ENCODE measurements at places on chromosomes 7 and 10.
A peak's percentile ranks its signal among the peaks of the same experiment; 100 is the strongest.

- no peak for DNase-seq
Observed at GRCh38 chr10:51421853-51422252, 277.5 kb downstream of the CSTF2T start.

DNA sequence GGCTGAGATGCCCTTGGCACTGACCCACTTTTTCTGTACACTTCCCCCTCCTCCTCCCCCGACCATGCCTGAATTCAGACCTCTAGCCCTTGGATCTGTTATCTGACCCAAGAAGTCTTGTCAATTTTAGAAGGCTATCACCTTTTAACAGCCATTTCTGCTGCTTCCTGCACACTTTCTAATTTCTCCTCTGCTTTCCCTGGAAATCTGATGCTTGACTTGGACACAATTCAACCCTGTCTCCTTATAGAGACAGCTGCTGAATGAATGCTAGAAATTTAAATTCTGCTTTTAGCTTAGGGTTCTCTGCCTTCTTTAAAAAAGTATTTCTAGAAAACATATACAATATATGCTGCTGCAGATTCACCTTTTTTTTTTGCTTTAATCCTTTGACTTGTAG, 417.9 kb upstream of the KLF6 start:
- no peak for DNase-seq

GRCh38 chr7:72447465-72448204, 35.5 kb upstream of the CALN1 start:
- no peak for DNase-seq

- no peak for DNase-seq
Observed at GRCh38 chr7:105680505-105681187, 99.4 kb upstream of the EFCAB10 start.

- DNase-seq: no peak
Observed at GRCh38 chr10:67239864-67240497, 314.1 kb downstream of the LRRTM3 start.

- DNase-seq: peak; percentile 6
Observed at GRCh38 chr10:47062441-47063200, 151.4 kb downstream of the PTPN20 start.

- DNase-seq: no peak
Observed at GRCh38 chr10:92894081-92894655, 45.8 kb downstream of the EXOC6 start.

DNA sequence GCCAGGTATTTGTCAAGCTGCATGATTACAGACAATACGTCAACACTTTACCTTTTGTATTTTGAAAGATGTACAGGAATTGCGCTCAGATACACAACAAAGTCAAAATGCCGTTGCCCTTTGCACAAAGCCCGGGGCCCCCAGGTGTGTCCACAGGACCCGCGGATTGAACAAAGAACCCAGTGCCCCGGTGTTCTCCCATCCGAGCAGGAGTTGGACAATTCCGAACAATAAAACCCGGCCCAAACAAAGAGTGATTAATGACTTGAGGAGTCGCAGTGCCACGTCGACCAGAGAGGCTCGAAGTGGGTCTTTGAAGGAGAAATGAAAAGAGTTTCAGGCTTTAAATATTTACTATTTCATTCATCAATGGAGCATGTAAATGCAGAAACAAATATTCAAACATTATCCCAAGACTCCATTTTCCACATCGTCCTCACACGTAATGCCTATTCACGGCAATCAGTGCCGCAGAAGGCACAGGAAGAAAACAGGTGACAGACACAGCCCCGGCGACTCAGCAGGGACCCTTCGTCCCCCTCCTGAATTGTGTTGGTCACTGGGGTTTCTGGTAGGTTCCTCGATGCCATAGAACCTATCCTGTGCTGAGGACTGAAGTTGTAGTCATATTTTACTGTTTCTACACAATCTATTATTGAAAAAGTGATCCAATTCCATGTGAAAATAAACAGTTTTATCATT, 70.9 kb upstream of the MGMT start:
- DNase-seq: no peak

- DNase-seq: no peak
Observed at GRCh38 chr10:58516119-58516518, 3.4 kb downstream of the BICC1 start.

GRCh38 chr10:127889605-127890195, 3.0 kb downstream of the CLRN3 start:
- DNase-seq: no peak

- no peak for DNase-seq
Observed at GRCh38 chr7:128910569-128910945, at the start of gene KCP. Gene KCP (minus strand): TSS chr7:128910709. CDS start chr7:128910676, 33 bp downstream.

GRCh38 chr7:120833546-120833945, 24.4 kb downstream of the TSPAN12 start:
- DNase-seq: no peak

DNA sequence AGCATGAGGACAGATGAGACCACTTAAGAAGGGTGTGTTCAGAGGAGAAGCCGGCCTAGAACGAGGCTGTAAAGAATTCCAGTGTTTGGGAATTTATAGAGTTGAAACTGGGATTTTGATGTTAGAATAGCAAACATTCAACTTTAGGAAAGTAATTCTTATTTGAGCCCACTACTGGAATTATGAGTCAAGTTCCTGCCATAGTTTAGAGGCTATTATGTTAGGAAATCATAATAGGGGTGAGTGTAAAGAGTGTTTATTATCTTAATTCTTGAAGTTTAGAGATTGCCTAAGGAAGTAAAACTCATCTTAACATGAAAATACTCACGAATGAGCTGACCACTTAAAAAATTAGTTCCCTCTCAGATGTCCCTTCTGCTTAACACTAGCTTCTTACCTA, 2.1 kb downstream of the CBLL1 start:
- DNase-seq: no peak

DNA sequence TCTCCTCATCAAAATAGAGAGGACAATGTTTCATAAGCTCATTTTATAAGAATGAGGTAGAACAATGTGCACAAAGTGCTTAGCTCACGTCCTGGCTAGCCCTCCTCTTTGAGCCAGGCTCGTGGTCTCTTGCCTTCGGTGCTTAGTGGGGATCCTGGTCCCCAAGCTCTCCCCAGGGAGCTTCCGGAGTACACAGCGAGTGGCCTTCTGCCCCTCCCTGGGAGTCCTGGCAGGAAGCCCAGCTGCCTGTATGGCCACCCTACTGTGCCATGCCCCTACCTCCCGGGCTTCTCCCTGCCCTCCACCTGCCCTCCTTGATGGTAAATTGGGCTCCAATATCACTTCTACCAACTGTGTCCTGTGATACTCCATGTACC, 868 bp downstream of the MYO1G start:
- DNase-seq: no peak

- DNase-seq: no peak
Observed at GRCh38 chr10:97048649-97049427, 136.9 kb downstream of the SLIT1 start.

DNA sequence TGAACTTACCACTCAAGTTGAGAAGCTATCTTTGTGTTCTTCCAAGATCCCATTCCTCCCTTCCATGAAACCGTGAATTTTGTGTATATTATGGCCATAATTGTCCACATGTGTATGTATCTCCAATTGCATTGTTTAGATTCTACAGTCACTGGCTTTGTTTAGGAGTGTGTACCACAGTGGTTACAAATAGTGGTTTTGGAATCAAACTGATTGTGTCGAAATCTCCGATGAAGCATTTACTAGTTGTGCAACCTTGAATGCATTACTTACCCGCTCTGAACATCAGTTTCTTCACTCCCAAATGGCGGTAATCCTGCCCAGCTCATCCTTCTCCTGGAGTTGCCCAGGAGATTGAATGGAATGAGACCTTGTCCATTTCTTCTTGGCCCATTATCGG, 145.0 kb upstream of the ZNF32 start:
- no peak for DNase-seq

DNA sequence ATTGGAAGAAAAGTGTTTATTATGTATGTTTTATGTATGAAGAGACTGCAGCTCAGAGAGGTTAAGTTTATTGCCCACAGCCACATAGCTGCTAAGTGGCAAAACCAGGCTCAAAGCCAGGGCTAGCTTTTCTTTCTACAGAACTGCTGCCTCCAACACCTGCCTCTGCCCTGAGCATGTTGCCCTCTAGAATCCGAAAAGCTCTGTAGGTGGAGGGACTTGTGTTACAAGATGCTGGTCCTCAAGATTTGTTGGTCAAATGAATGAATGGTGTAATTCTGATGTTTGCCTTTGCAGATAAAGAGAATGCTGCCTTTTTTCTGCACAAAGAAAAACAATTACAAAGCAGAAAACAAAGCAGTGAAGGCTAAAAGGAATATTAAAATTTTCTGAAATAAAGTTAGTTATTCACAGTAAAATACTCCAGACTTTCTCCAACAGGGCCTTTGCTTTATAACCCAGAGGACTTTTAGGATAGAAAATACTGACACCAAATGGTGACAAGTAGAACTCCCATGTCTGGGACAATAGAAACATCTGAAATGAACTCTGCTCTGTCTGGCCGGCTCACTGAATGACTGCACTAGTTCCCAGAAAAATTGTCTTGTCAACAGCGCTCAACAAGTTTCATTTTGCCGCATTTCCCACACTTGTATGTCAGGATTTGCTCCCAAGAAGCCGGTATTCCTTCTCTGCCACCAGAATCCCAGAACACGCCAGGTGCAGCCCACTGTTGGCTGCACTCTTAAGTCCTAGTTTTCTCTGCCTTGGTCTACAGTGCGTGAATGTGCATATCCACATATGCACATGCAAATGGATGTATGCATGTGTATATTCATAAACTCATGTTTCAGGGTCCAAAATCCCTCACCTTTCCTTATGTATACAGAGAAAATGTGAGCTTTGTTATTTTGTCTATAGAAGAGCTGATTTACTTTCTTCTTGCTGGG, 11.0 kb upstream of the DNTT start:
- peak; percentile 14 for DNase-seq

- DNase-seq: no peak
Observed at GRCh38 chr7:30886608-30887011, 25.0 kb upstream of the AQP1 start.

GRCh38 chr10:73768881-73769280, 13.0 kb upstream of the CHCHD1 start:
- peak; percentile 73 for DNase-seq

DNA sequence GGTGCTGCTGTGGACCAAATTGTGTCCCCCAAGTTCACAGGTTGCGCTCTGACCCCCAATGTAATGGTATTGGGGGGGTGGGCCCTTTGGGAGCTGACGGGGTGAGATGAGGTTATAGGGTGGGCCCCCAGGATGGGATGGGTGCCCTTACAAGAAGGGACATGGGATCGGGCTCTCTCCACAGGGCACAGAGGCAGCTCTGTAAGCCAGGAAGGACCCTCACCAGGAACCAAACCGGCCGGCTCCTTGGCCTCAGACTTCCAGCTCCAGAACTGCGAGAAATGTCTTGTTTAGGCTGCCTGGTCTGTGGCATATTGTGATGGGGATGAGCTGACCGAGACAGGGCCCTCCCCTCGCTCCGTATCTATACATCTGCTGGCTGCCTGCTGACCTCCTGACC, 25.7 kb upstream of the JAKMIP3 start:
- DNase-seq: no peak

DNA sequence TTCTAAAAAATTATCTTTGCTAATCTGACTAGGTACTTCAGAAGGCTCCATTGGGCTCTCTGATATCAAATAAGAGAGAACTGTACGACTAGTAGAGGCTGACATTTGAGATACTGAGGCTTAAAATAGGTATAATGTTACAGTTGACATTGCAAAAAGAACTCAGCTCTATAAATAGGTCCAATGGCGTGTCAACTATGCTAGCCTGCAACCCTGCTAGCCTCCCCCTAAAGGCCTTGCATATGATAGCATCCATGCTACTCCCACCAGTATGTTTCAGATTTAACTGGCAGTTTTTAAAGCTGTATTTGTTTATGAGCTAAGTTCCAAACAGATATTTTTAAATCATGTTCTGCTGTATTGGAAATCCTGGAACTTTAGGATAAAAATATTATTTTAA, at the start of gene PPP1R3A:
Gene PPP1R3A, minus strand, starts transcription at position 64 of the 400 bp plus-strand sequence. Its CDS starts 13 bp downstream, at position 51.
- DNase-seq: no peak

DNA sequence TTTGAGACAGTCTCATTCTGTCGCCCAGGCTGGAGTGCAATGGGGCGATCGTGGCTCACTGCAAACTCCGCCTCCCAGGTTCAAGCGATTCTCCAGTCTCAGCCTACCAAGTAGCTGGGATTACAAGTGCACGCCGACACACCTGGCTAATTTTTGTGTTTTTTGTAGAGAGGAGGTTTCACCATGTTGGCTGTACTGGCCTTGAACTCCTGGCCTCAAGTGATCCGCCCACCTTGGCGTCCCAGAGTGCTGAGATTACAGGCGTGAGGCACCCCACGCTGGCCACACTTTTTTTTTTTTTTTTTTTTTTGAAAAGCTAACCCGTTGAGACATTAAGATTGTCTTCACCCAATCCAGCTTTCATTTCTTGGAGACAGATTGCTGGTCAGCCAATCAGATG, 2.1 kb downstream of the ZNF273 start:
- no peak for DNase-seq

- DNase-seq: peak; percentile 70
Observed at GRCh38 chr7:98250789-98251188, 1.2 kb downstream of the TECPR1 start.

- DNase-seq: no peak
Observed at GRCh38 chr7:150323682-150324372, 482 bp upstream of the ACTR3C start.

- DNase-seq: no peak
Observed at GRCh38 chr7:79453558-79454360, at the start of gene MAGI2. Gene MAGI2 (minus strand): TSS chr7:79453667. CDS start chr7:79453320, 347 bp downstream.

- DNase-seq: no peak
Observed at GRCh38 chr10:18079665-18080295, 60.4 kb upstream of the CACNB2 start.

DNA sequence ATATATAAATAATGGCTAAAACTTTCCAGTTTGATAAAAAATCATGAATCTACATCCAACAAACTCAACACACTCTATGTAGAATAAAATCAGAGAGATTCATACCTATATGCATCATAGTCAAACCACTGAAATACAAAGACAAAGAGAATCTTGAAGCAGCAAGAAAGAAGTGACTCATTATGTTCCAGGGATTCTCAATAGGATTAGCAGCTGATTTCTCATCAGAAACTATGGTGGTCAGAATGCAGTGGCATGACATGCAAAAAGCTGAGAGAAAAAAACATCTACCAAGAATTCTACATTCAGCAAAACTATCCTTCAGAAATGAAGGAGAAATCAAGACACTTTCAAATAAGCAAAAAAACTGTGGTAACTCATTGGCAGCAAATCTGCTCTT, 187.4 kb downstream of the RNLS start:
- DNase-seq: no peak

- no peak for DNase-seq
Observed at GRCh38 chr10:123577921-123578461, 88.2 kb upstream of the GPR26 start.

- peak; percentile 43 for DNase-seq
Observed at GRCh38 chr10:7409045-7409731, 1.6 kb downstream of the SFMBT2 start.

DNA sequence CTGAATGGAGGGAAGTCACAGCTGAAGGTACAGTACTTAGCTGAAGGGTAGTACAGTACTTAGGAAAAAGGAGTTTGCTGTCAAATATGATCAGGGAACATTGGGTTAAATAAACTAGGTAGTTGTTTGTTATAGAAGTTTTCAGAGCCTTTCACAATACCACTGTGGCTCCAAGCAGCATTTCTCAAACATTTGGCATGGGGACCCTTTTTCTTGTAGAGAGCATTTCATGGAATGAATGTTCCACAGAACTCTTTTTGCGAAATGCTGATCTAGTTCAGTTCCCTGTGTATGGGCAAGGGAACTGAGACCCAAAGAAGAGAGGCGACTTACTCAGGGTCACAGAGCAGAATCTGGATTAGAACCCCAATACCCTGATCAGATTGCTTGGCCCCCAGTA, 31.5 kb upstream of the DDX50 start:
- DNase-seq: no peak

Data from CD4-positive, alpha-beta T cell treated with Interleukin-12 subunit alpha and Interleukin-12 subunit beta, for 1 hour (primary cell).